Fibroblast of skin of back (primary cell): ENCODE measurements at places on chromosomes 12 and 14.

DNA sequence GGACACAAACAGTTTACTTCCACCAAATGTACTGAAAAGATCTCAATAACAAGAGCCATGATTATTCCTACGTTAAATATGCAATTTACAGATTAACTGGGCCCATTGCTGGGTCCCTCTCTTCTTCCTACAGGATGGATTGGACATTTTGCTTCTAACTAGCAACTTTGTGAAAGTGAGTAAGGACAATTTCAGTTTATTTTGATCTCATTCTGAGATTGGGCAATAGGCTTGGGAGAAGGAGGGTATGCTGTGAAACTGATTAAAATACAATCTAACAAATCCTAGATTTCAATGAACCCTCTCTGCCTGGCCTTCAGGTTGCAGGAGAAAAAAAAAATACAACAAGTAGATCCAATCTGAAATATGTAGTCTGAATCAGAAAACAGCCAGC is 121.5 kb downstream of the PRKD1 start:
- DNase-seq: no peak

DNA sequence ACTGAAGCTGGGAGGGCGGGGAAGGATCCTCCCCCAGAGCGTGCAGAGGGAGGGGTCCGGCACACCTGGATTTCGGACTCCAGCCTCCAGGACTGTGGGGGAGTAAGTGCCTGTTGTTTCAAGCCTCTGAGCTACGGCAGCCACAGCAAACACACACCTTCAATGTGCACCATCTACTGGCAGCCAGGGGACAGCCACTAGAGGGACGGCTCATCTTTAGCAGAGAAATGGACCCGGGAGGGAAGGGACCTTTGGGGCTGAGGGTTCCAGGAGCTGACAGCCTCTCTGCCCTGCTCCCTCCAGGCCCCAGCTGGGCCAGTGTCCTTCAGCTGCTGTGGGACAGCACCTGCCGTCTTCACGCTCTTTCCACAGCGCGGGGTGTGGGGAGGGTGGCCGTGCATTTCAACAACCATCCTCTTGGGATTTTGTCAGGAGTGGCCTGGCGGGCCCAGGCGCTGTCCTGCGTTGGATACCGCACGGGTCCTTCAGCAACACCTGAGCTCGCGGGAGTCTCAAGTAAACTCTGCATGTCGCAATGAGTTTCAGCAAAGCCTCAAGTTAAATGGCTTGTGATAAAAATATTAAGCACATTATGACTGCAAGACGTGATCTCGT is 209.2 kb upstream of the C14orf180 start:
- no peak for DNase-seq

DNA sequence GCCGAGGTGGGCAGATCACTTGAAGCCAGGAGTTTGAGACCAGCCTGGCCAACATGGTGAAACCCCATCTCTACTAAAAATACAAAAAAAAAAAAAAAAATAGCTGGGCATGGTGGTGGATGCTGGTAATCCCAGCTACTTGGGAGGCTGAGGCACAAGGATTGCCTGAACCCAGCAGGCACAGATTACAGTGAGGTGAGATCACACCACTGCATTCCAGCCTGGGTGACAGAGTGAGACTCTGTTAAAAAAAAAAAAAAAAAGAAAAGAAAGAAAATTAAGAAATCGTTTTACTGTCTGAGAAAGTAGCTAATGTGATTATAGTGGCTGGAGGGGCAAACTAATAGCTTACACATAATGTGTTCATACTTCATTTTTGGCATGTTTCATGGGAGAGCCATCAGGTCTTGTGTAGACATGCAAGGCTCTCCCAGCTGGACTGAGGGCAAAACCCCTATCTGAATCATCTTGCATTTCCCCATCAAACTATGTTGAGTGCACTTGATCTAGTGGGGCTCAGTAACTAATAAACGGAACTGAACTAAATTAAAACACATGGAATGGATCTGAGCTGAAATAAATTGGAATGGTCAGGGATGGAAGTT is 16.2 kb downstream of the KIF21A start:
- DNase-seq: no peak

DNA sequence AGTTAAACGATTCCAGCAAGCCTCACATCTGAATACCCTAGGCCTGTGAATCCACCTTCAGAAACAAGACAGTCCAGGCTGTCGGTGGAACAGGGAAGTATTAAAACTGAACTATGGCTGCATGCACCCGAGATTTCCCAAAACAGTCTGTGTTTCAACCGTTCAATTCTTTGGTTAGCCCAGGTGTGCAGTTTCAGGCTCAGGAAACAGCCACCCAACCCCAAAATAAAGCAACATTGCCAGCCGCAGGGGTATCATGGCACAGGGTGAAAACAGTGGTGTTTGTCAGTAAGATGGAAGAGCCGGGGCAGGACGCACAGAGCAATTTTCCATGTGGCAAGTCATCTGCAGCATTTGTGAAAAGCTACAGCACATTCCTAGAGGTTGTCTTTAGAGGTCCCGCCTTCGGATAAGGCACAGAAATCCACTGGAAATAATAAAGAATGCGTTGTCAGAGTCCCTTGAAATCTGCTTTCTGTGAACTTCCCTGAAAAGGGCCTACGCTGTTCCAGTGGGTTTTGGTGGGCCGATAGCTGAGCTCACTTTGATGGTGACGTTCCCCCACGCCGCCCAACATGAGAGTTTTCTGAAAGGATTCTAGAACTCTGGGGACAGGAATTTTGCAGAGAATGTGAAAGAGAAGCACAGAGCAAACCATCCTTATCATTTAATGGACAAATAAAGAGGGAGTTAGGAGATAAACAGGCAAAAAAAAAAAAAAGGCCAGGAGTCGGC is 84.9 kb downstream of the BCL11B start:
- no peak for DNase-seq

DNA sequence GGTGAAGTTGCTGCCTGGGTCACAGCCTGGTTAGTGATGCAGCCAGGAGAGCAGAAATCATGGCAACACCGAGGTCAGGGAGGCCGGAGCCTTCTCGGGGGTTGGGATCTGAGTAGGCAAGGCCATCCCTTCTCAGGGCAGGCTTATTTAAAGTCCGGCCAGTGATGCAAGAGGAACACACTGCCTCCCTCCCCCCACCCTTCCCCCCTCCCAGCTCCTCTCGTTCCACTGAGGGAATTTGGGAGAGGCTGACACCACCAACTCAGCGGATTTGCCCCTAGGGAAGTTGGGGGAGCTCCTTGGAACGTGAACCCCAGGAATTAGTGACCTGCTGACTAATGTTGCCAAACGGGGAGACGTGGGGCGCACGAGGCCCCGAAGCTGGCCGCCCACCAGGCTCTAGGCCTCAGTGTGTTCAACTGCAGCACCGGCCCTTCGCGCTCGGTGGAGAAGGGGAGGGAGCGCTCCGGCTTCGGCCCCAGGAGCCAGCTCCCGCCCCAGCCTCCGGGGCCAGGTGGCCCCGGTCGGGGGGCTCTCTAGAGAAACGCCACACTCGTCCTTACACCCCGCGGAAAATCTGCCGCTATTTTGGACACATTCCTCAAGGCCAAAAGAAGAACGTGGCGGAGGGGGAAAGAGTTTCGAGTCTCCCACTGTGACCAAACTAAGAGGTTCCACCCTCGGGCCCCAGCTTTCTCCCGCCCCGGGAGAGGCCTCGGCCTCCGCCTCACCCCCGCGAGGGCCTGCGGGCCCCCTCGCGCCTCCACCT is 1.6 kb downstream of the CTDSP2 start:
- DNase-seq: peak; percentile 81

GRCh38 chr12:26870491-26871419 is 37.8 kb upstream of the ITPR2 start:
- no peak for DNase-seq

DNA sequence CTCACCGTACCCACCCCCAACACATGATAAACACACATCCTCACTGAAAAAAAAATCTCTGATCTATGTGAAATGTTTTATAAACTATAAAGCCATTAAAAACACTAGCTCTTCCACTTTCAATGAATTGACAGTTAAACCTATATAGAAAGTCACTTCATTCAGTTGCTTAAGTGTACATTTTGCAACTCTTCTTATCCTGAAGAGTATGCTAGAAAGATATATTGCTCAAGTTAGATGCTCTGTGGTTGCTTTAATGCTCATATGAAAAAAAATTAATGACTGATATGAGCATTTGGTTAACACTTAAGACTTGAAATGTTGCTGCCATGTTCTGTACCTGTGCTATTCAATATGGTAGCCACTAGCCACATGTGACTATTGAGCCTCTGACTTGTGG is 21.0 kb upstream of the MIA2 start:
- DNase-seq: no peak

DNA sequence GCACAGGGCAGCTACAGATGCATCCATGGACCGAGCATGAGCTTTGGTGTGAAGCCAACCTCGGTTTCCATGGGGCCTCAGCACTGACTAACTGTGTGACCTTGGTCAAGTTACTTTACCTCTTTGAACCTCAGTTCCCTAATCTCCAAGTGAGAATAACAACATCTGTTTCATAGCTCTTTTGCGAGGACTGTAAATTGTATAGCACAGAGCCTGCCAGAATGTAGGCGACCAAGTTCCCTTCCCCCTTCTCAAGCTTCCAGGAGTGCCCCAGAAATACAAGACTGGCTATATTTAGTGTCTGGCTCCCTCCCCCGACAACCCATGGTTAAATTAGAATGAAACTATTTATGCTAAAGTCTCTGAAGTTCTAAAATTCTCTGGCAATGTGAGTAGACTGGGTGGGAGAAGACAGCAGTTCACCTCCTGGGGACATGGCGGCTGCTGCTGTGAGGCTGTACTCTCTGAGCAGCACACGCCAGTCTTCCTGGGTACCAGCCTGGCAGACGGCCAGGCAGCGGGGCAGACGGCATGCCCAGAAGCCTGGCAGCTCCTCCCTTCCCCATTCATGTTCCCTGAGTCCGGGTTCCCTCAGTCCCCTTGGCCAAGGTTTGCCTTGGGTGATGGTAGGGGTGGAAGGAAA is 22.0 kb upstream of the TMED10 start:
- peak; percentile 32 for DNase-seq
